ENCODE measurements at places on chromosomes 3 and 15.

GRCh38 chr3:37144806-37145205 is 29.6 kb downstream of the LRRFIP2 start:
- no peak for DNase-seq

DNA sequence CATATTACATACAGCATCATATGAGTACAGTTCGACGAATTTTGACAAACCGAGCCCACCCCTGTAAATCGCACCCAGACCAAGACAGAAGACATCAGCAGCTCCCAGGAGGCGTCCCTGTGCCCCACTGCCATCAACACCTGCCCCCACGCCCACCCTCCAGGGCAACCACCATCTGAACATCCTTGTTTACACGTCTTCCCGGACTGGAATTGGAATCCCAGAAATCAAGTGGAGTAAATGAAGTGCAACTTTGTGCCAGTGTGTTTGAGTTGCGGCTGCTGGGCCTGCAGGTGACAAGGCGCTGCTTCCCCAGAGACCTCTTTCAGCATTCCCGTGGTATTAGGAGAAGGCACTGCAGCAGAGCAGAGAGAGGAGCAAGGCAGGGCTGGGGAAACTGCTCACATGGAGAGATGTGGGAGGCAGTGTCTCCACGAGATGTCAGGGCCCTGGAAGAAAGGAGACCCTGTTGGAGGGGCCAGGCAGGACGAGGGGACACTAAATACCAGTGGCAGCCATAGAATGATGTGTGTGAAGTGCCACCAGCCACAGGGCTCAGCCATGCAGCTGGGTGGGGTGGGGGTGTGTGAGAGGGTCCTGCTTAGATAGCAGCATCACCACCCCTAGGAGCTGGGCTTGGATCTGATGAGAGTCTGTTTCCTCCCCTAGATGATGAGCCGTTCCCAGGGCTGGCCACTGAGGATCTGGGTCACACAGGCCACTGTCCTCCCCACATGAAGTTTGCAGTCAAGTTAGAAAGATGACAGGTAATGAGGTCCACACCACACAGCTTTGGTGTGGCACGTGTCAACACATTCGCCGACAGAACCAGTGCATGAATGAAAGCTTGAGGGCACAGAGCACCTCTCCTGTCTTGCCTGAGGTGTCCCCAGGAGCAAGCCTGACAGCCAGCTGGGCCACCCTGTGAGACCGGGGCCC is 33.4 kb upstream of the PCSK6 start:
- no peak for DNase-seq

DNA sequence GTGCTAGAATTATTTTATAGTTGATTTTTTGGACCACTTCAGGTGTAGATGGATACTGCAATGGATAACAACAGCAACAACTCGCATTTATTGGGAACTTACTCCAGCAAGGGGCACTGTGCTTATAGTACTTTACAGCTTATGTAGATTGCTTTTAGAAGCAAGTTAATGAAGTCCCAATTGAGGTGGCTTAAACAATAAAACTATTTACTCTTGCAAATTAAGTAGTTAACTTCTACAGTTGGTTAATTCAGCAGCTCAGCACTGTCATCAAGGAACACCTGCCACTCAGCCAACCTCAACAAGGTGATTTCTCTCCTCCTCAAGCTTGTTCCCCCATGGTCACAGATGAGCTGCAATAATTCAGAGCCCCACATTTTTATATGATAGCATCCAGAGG is 124.1 kb downstream of the RASA2 start:
- no peak for DNase-seq

- DNase-seq = no peak
These were observed 671.6 kb upstream of the SGO1 start for GRCh38 chr3:20857636-20858035.

DNA sequence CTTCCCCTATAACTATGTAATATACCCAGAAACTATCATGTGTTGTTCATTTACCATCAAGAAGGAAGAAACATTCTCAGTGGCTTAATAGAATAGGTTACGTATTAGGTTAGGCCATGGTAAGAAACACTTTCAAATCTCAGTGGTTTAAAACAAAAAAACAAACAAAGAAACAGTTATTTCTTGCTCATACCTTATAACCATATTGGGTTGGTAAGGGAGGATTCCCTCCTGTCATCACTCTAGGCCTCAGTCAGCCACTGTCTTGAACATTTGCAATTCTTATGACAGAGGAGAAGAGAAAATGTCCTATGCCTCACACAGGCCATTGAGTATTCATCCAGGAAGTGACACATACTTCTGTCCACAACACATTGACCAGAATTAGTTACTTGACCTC is 727.7 kb upstream of the NECTIN3 start:
- no peak for DNase-seq

DNA sequence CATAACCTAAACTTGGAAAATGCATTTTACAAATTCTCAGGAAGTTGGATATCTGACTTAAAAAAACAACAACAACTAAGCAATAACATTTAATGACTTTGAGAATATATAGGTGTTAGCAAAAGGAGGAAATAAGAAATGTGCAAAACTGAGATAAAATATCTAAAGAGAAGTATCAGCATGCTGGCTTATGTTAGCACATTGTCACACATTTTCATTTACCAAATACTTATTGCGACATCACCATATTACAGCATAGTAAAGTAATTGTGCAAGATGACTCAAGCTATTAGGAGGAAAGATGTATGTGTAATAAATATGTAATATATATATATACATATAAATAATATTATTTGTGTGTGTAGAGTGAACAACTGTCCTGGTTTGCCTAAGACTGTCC is 9.2 kb downstream of the PTX3 start:
- DNase-seq = no peak

DNA sequence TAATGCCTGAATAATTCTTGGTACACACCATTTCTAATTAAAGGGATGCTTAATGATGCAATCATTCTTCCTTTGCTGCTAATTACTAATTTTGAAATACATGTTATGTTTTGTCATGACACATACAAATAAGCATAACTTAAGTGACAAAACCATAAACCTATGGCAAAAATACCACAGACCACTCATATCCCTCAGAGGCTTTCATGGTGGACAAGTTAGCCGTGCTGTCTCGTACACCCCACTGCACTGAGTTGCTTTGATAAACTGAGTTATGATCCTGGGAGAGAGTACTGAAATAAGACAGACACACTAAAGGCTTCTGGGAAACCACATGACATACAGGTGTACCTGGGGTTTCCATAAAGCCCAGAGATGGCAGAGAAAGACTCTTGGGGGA is 913.8 kb downstream of the FHIT start:
- DNase-seq = no peak

- DNase-seq = no peak
These were observed 5.9 kb upstream of the RBPMS2 start for GRCh38 chr15:64781299-64781698.

- no peak for DNase-seq
These were observed 106.7 kb upstream of the AGBL1 start for GRCh38 chr15:85972805-85973540.

DNA sequence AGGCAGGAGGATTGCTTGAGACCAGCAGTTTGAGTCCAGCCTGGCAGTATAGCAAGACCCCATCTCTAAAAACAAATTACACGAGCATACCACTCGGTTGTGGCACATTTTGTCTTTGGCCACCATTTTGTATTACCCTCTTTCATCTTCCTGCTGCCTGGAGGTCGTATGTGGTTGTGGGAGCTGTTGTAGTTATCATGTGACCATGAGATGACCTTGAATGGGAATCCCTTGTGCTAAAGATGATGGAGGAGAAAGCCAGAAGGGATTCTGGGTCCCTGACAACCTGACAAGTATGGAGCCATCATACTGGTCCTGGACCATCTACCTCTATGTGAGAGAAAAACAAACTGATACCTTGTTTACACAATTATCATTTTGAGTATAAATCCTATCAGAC is 45.2 kb upstream of the BHLHE40 start:
- DNase-seq = no peak

DNA sequence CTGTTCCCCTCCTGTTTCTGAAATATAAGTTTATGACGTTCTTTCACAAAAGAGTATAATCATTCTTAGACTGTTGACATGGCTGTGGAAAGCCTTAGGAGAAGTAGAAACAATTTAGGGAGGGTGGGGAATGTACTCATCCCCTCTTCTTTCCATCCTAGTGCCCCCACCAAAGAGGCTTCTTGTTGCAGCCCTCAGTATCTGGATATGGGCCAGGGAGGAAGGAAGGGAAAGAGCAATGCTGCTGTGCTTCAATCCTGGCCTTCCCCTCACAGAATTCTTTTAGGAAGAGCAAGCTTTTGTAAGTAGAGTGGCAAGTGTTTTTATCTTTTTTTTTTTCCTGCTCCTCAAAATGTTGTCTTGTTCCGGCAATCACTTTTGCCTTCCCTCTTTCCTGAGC is 1.7 kb downstream of the INAFM2 start:
- no peak for DNase-seq

DNA sequence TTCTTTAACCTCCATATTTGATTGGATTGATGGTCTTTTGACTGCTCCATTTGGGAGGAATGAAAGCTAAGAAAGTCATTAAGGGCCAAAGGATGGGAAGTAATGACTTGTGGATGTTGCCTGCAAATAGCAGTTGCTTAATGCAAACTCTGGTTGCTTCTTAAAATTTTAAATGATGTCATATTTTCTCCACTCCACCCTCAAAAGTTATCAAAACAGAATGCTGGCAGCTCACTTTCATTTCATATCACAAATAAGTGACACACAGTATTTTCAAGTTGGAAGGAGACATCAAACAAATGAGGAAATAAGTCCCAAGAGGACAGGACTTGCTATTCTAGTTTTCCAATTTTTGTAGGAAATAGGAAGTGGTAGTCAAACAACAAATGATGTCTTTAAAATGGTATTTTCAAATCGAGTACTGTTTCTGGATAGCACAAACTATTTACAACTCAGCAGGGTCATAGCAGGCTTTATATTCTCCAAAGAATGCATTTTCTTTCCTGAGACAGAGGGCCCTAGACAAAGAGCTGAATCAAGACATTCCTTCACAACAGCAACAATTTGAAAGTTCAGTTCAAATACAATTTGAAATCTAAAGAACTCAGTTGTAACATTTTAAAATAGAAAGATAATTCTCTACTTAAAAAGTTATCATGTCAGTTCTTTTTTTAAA is 165.1 kb upstream of the UBE2E1 start:
- no peak for DNase-seq

DNA sequence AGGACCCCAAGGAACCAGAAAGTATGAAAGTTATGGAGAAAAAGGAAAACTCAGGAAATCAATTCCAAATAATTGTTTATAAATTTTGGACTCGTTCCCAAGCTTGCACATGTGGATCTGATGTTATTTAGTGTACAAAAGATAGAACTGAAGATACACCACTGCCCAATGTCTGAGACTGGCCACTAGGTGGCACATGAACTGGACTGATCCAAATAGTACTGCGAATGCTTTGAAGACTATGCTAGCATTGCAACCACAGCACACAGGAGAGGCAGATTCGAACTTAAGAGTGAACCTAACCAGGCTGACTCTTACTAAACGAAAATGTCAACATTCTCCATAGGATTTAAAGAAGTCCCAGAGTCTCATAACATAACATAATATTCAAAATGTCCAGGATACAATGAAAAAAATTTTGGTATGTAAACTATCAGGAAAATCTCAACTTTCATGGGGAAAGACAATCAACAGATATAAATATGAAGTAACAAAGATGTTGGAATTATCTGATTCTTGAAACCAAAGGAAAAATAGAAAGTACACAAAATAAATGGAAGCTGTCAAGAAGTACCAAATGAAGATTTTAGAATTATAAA is 596.7 kb downstream of the FGF12 start:
- DNase-seq = no peak

GRCh38 chr15:25501828-25502446 is 63.1 kb upstream of the UBE3A start:
- no peak for DNase-seq

GRCh38 chr3:63333815-63334214 is 55.7 kb downstream of the SYNPR start:
- no peak for DNase-seq

DNA sequence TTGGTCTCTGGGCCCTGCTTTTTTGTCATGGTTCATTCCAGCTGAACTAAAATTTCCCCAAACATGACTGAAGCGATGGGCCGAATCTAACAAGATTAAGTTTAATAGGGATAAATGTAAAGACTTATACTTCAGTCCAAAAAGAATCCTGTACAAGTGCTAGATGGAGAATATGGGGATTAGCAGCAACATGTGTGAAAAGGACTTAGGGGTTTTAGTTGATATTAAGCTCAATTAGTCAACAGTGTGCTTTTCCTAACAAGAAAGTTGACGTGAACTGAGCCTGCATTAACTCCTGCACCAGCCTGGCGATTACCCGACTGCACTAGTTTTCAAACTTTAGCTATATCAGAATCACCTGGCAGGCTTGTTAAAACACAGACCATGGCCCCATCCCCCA is 61.0 kb upstream of the BBX start:
- no peak for DNase-seq

- no peak for DNase-seq
These were observed 41.1 kb downstream of the NGRN start for GRCh38 chr15:90306560-90306959.

DNA sequence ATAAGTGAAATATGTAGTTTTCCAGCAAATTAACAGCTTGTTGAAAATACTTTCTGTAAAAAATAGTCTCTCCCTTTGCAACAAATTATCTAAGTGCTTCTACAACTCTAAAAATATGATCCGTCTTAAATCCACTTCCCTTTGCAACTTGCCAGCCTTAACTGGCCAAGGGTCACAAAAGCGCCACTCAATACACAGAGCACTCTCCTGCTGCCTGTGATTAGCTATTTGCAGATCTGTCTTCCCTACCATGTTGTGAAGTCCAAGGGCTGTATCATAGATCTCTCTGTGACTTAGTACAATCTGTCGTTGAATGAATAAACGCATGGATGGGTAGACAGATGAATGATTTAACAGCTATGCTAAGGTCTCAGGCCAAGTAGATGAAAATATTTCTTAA is 76.2 kb downstream of the ITGB5 start:
- no peak for DNase-seq

- DNase-seq = no peak
These were observed 536 bp downstream of the SEC61A1 start for GRCh38 chr3:128052595-128053351.

DNA sequence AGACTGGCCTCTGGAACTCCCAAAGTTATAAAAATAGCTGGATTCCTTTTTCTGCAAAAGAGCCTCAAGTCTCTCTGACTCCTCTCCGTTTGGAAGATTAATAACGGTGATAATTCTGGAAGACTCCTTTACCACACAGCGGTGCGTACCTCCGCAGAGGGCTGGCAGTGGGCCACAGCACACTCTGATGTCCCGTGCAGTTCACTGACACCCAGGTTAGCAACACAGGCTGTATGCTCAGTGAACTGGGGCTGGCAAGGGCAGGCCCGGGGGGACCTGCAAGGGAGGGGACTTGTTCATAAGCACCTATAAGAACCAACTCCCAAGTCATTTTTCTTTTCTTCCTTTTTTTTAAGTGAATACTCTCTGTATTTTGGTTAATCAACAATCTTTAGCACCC is 120.3 kb upstream of the TJP1 start:
- no peak for DNase-seq

GRCh38 chr3:134214239-134214638 is 36.4 kb downstream of the RYK start:
- no peak for DNase-seq

DNA sequence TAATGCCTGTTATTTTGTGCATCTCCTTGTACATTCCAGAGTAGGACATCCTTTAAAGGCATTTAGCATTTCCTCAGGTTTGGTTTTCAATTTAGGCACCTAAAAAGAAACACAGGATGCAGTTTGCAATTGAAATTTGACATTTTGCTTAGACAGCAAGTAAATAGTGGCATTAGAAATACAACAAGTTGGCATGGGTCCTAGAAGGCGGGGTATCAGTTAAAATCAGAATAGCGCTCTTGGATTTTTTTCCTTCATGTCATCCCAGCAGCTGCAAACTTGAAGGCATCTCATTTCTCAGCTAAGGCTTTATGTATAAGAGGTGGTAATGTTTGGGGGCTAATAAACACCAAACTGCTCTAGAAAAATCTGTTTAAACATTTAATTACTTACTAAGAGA is 47.5 kb upstream of the SKOR1 start:
- no peak for DNase-seq
